ENCODE measurements at places on chromosomes 11 and 22.

DNA sequence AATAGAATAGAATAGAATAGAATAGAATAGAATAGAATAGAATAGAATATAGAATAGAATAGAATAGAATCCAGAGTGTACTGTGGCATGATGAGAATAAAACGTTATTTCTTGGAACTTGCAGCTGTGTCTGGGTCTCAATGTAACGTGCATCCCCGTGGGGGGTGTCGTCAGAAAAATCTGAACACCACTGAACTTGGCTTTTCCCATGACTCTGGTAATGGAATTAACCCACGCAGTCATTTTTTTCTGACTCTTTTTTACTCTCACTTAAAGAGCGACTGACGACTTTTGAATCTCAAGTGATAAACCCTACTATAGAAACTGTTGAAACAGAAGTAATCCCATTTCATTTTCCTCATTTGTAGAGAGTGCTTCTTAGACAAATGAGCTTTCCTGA is 92.4 kb upstream of the BID start:
- no peak for DNase-seq

- no peak for DNase-seq
Measured at GRCh38 chr11:44566952-44567875, 1.8 kb downstream of the CD82 start.

GRCh38 chr11:16027621-16028020 is 328.7 kb downstream of the SOX6 start:
- DNase-seq: no peak

DNA sequence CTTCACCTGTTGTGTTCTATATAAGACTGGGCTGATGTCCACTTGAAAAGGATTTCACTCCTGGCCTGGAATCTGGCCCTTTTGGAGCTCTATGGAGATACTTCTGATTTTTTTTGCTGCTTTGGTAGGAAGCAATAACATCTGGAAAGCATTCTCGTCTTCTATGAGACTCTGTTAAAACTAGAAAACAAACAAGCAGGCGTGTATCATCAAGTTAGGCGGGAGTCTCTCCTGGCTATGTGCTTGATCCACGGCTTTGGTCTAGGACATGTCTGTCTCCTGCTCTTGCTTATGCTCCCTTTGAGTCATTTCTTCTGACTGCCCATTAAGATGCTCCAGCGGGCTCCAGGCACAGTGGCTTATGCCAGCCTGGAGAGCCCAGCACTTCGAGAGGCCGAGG is 121.4 kb upstream of the TTC12 start:
- no peak for DNase-seq

GRCh38 chr11:34860034-34860433 is 56.1 kb downstream of the APIP start:
- DNase-seq: no peak

DNA sequence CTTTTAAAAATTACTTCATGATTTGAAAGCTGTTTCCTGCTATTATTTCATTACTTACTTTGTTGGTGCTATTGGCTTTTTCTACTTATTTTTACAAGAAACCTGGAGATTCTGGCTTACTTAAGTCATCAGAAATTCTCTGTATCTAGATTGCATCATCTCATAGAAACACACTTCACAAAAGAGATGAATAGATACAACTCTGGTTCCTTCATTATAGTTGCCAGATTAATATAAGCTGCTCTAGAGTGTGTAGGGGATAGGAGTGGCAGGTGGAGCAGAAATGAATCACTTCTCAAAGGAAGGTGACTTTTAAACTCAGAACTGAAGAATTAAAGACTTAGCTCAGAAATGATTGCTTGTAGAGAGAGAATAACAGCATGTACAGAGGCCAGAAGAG is 20.0 kb downstream of the CYP2R1 start:
- no peak for DNase-seq

DNA sequence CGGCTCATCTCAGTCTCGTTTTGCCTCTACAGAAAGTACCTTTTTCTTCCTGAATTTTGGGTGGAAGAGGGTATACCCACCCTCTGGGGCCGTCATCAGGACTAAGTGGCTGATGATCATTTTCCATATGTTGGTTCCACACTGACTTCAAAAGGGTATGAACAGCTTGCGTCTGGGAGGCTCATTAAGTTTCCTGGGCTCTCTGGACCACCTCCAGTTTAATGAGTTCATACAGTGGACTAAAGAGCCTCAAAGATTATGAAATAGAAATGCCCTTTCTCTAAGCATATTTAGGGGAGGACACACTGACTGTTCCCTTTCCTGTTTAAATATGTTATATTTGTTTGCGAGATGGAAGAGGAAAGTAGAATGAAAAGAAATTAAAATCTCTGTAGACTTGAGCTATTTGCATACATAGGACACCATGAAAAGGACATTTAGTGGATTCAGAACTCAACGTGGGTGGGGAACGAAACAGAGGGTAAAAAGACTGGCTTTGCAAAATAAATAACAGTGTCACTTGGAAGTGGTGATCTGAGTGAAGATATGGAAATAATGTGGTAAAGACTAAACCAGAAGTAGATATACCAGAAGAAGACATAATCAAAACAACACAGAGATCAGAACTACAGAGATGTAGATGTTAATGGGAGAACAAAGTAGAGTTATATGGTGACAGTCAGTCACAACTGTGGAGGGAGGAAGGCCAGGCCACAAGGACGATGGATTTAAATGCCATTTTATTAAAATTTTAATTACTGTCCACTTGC is 18.7 kb downstream of the LDLRAD3 start:
- no peak for DNase-seq

DNA sequence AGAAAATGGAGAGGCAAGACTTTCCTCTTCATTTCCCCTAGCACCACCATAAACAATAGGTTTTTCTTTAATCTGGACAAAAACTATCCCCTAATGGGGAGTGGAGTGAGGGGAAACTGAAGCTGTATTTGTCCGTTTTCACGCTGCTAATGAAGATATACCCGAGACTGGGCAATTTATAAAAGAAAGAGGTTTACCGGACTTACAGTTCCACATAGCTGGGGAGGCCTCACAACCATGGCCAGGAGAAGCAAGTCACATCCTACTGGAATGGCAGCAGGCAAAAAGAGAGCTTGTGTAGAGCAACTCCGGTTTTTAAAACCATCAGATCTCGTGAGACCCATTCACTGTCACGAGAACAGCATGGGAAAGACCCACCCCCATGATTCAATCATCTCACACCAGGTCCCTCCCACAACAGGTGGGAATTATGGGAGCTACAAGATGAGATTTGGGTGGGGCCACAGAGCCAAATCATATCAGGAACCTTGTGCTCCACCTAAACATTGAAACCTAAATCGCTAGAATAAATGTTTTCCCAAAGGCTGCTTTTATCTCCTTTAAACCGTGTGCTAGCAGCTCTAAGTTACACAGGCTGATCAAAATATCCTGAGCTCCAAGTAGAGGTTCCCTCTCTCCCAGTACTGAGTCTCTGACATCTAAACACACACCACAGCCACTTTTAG is 4.3 kb downstream of the UBQLN3 start:
- DNase-seq: no peak

GRCh38 chr11:115718106-115718505 is 213.9 kb upstream of the CADM1 start:
- DNase-seq: no peak

GRCh38 chr22:19941365-19942082 is at the start of the genes COMT and TXNRD2:
Gene COMT, plus strand, starts transcription at chr22:19941772. Its CDS starts 20,755 bp downstream, at chr22:19962527.
Gene TXNRD2, minus strand, starts transcription at chr22:19941818. Its CDS starts 15 bp downstream, at chr22:19941803.
- DNase-seq: peak; percentile 77

DNA sequence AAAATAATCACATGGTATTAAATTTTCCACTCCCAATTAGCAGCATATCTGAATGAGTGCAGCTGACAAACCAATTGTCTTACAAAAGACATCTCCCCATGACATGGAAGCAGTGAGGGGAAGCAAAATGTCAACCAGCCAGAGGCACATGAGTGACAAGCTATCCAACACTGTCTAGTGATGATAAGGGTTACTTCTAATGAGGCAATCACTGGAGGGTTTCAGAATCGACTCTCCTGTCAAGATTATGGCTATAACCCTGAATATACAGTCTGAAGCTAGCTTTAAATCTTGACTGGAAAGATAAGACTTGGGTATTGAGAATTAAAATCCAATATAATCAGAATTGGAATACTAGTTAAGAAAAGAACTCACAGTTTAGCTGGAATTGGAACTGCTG is 50.3 kb downstream of the AMBRA1 start:
- no peak for DNase-seq

GRCh38 chr11:46049325-46049897 is 71.8 kb downstream of the PHF21A start:
- DNase-seq: no peak

GRCh38 chr22:41330169-41330568 is 28.8 kb downstream of the ZC3H7B start:
- no peak for DNase-seq

- DNase-seq: no peak
Measured at GRCh38 chr11:44959064-44959463, 8.4 kb upstream of the TP53I11 start.

GRCh38 chr11:95700471-95700817 is 89.1 kb downstream of the FAM76B start:
- DNase-seq: no peak

GRCh38 chr11:11884774-11885481 is 43.2 kb downstream of the USP47 start:
- DNase-seq: no peak

- no peak for DNase-seq
Measured at GRCh38 chr11:65208785-65209710, 27.3 kb downstream of the CAPN1 start.

DNA sequence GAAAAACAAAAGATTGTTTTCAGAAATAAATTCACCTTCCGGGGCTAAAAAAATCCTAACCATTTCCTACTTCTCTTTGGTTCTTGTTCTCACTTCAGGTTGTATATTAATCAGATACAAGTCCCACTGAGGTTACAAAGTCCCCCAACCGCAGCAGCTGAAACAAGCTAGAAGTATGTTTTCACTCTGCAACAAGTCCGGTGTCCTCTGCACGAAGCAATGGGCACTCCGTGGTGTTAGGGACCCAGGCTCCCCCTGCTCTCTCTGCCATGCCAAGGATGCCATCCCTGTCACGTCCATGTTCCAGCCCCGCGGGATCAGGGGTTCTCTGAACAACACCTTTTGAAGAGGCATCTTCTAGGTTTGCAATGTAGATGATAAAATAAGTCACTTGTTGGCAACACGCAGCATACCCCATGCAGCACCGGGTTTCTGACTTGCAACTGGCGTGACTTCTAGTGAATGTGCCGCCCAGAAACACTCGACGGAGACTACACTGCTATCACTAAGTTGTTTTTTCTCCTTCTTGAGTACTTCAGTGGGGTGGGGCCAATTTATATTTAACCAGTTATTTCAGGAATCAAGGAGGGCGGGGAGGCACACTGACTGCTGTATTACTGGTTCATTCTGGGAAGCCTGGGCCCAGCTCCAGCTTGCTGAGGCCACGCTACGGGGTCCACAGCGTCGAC is 25.4 kb upstream of the GSTP1 start:
- peak; percentile 27 for DNase-seq

DNA sequence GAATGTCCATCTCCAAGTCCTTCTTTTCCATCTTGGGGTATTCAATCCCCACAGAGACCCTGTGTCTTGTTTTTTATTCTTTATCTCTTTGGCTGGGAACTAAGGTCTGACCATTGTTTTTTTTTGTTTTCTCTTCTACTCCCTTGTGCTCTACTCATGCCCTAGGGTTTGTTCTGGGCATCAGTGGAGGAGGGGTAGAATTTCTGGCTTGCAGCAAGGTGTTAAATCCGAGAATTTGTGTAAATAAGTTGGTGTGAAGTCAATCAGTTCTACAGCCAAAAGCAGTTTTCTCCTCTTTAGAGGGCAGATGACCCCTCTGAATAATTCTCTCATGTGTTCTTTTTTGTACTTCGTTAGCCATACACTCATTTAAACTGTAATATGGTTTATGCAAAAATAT is 10.7 kb downstream of the CECR2 start:
- no peak for DNase-seq

DNA sequence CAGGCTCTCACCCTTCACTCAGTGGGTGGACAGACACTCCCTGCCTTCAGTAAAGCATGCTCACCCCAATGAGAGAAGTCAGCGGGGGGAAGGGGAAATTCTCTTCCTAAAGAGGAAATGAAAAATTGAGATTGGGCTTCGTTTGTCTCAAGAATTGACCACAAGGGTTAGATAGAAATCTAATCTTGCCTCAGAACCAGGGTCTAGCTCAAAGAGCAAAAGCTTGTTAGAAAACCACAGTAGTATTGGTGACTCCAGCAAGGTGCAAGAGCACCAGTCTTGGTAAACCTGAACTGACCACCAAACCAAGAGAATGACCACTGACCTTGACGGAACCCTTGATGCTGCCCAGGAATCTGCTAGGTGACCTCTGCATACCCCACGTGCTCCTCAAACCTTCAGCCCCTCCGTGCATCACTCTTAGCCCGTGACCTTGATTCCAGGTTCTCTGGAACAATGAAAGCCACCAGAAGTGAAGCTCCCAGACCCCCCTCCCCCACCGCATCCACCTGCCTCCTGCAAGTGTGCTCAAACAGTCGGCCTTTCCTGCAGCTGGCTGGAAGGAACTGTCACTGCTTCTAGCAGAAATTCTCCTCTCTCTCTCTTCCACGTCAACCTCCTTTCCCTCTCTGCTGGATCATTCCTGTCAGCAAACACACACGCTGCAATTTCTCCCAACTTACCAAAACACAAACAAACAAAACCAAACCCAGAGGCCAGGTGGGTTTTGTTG is 3.1 kb upstream of the TMA7B start:
- no peak for DNase-seq

GRCh38 chr11:59556917-59557348 is 45.6 kb downstream of the OR4D9 start:
- DNase-seq: no peak

DNA sequence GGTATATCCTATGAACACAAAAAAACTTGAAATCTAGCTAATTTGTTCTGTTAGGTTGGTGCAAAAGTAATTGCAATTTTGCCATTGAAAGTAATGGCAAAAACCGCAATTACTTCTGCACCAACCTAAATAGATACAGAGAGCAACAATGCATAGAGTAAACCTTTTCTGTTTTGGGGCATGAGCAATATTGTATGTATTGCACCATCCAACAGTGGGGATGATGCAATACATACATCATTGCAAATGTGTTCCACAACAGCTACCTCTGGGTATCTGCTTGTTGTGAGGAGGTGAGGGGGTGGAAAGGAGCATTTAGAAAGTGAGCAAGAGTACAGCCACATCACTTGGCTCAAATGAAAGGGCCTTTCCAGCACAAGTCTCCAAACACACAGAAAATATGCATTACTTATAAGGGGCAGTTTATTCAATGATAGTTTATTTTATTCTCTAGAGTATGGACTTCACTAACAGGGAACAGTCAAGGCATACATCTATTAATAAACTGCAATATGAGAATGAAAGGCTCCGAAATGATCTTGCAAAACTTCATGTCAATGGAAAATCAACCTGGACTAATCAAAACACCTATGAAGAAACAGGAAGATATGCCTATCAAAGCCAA is 77.3 kb downstream of the DEUP1 start:
- no peak for DNase-seq

DNA sequence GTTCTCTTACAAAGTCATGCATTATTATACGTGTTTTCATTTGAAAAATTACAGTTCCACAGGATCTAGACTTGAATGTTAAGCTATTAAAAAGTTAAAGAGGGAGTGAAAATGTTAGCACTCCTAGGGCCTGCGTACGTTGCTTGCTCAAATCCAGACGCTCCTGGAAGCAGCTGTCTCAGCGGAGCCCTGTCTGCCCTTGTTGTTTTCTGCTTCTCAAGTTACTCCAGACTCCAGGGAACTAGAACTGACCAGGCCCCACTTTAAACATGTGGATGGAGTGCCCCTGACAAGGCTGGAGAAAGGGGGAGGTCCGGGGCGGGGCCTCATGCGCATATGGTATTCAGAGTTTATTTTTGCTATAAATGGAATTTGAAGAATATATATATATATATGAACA is 9.6 kb downstream of the PARVB start:
- DNase-seq: no peak

- no peak for DNase-seq
Measured at GRCh38 chr11:75462117-75462653, 29.2 kb upstream of the KLHL35 start.

GRCh38 chr11:117097389-117098268 is 599 bp downstream of the SIK3 start:
- DNase-seq: peak; percentile 34
